GOT3 (cell line): ENCODE measurements at places on chromosomes 1 and 21.

DNA sequence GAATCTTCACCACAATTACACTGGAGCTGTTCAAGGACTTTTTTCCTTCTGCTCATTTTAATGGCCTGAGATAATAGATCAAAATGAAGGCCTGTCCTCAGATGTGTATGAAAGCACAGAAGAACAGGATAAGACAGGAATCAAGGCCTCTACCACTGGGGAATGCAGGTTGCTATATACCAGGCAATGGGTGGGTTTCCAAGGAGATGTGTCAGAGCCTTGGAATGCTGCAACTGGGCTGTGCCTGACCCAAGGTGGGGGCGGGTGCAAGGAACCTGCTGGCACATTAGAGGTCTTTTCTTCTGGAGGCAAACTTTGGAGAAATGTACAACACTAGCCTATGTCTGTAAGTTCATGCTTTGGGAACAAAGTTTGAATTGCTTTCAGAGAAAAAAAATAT lies 21.7 kb upstream of the LAMC2 start:
- DNase-seq: no peak

- DNase-seq: no peak
Observed at GRCh38 chr1:207841901-207842300, 69.0 kb downstream of the CD34 start.

GRCh38 chr1:43069461-43070050 lies 102.5 kb downstream of the EBNA1BP2 start:
- no peak for DNase-seq

- DNase-seq: no peak
Observed at GRCh38 chr1:218703836-218704235, 358.7 kb downstream of the TGFB2 start.

DNA sequence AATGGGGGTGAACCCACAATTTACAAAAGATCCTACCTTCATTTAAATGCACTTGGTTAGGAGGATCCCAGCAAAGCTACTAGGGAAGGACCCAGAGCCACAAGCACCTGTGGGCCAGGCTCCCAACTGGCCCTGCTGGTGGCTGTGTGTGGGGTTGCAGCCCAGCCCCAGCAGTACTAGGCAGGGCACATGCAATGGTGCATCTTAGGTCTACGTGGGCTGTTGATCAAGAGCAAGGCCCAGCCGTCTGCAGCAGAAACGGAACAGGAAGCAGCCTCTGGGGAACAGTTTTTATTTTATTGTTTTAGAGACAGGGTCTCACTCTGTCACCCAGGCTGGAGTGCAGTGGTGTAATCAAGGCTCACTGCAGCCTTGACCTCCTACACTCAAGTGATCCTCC lies 134.1 kb upstream of the RAB4A start:
- no peak for DNase-seq

DNA sequence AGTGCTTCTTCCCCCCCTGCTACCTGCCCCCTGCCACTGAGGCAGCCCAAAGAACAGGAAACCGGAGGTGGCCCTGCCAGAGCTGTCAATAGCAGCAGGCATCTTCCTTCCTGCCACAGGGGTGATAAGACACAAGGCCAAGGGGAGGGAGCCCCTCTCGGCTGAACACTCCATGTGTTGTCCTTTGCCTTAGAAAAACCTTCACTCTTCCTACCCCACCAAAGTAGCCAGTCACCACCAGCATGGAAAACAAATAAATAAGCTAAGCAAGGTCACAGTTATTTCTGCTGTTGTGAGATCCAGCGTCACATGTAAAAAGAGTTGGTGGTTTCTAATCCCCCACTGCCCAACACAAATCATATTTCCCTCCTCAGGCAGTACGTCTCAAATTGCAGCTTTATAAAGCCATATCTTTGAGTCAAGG lies 104.8 kb upstream of the DPT start:
- no peak for DNase-seq
